ENCODE measurements at places on chromosomes 7 and 10.

GRCh38 chr10:27297844-27298521 lies 57.4 kb upstream of the ACBD5 start:
- no peak for DNase-seq

DNA sequence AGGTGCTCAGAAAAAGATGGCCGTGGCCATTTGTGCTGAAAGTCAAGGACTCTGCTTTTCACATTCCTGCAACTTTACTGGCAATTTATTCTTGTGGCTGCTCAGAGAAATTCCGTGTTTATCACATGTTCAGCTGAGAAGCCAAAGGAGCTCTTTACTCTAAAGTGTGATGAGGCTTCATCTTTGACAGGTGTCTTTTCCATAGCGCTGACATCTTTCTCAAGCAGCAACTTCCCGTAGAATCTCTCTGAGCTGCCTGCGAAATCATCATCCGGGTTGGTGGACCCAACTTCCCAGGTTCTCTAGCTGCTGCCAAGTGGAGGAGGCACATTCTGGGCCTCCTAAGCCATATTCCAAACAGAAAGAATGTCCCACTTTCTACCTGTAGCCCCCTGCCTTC lies 16.9 kb upstream of the NPS start:
- DNase-seq: no peak

- DNase-seq: no peak
Observed at GRCh38 chr7:72754312-72754711, 73.7 kb downstream of the TYW1B start.

- no peak for DNase-seq
Observed at GRCh38 chr7:5672468-5672867, 109.0 kb downstream of the RNF216 start.

DNA sequence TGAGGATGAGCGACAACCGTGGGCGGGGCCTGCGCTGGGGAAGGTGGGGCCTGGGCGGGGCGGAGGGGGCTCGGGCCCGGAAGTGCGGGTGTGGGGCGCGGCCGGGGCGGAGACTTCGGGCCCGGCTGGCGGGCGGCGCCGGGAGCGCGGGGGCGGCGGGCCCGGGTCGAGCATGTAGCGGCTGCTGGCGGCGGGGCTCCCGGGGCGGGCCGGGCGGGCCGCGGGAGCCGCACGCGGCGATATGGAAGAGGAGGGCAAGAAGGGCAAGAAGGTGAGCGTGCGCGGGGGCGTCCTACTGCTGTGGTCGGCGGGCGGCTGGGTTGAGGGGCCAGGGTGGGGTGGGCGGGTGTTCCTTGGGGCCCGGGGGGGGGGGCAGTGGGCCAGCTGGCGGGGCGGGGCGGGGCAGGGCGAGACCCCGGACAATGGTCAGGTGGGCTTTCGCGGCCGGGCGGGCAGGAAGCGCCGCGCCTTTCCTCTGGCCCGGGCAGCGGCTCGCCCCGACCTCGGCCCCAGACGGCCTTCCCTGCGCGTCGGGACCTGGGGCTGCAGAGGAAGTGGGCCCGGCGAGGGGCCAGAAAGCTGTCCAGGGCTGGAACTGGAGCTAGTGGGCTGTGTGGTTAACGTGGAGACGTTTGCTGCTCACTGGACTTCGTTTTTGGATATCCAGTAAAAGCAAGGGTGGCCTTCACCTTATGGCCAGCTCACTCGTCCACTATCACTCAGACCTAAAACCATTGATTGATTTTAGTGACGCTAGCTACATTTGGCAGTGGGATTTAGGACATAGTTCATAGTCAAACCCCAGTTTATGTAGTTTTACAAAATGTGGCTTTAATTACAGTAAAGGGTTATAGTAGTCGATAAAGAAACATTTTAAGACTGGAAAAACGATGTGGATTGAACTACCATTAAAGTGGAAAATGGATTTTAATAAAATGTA lies at the start of gene CCM2:
Gene CCM2 (plus strand): TSS at position 109 of the 940 bp plus-strand sequence. CDS start 133 bp downstream, at position 242.
- peak; percentile 58 for DNase-seq

- no peak for DNase-seq
Observed at GRCh38 chr7:102284891-102285539, 1.7 kb upstream of the SH2B2 start.

- no peak for DNase-seq
Observed at GRCh38 chr7:117067340-117067739, 114.0 kb downstream of the ST7 start.

- DNase-seq: no peak
Observed at GRCh38 chr10:127090138-127090537, 106.3 kb downstream of the INSYN2A start.

DNA sequence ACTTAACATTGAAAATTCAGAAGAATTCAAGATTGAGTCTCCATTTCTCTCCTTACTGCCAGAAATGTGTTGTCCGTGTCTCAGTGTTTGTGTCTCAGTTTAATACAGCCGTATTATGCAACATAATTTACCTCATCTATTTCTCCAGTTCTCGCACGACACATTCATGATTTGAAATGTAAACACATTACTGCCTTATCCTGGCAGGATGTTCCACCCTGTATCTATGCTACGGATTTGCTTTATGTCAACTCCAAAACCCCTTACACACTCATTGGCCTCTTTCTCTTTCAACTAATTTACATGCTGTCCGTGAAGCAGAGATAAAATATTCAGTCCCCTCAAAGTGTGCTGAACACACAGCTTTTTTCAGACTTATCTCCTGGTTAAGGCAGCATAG lies 653.7 kb upstream of the SEMA3D start:
- DNase-seq: no peak

GRCh38 chr7:44956157-44956766 lies 22.6 kb downstream of the MYO1G start:
- no peak for DNase-seq

- no peak for DNase-seq
Observed at GRCh38 chr10:120457431-120458172, 575 bp downstream of the PLPP4 start.

DNA sequence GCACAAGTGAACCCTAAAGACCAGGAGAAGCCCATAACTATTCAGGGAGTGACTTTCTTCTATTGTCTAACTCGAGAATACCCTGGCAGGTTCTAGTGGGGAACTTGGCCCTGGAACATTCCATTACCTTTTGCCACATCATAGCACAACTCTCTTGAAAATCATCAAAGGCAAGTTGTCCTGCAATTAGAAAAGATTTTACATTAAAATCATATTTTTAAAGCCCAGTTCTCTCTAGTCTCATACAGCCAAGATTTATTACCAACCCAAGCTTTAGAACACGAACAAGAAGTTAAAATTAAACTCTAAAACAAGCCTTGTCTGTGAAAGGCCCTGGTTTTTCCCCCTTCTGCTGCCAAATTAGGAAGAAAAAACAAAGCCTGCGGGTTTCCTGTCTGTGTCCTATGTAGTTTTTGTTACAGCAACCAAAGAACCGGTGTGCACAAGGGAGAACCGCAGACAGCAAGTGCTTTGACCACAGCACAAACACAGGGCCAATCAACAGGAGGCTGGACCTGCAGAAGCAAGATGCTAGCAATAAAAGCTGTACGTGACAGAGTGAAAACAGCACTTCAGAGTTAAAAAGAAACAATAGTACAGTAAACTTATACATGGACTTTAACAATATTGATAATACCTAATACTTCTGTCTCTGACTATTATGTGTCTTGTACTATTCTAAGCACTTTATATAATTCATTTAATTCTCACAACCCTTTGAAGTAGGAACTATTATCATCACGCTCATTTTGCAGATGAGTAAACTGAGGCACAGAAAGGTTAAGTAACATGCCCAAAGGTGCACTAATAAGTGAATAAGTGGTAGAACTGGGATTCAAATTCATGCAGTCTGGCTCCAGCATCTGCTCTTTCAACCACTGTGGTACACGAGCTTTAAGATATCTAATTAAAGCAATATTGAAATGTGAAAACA lies 65.8 kb downstream of the STK17A start:
- DNase-seq: peak; percentile 53

DNA sequence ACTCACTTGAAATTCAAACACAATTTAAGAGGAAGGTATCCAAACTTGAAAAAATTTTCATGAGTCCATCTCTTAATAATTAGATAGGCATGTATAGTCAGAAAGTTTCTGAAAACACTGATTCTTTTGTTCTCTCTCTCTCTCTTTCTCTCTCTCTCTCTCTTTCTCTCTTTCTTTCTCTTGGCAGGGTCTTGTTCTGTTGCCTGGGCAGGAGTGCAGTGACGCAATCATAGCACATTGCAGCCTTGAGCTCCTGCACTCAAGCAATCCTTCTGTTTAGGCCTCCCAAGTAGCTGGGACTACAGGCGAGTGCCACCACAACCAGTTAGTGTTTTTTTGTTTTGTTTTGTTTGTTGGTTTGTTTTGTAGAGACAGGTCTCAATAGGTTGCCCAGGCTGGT lies 59.3 kb downstream of the PRTFDC1 start:
- DNase-seq: no peak

DNA sequence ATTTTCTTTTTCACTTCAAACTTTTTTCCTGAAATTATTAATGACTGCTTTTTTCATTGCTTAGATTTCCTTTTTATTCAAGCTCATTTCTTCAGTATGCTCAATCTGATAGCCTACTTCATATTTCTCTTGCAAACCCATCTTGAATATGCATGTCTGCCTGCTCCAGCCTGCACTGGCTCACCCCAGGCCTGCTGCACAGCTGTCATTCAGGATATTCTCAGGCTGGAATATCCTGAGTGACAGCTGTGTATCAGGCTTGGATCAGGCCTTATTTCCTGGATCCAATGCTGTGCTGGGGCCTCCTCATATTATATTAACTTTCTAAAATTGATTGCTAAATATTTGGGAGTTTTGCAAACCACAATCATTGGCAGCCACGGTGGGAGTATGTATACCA lies 120.2 kb upstream of the TNS3 start:
- DNase-seq: no peak

DNA sequence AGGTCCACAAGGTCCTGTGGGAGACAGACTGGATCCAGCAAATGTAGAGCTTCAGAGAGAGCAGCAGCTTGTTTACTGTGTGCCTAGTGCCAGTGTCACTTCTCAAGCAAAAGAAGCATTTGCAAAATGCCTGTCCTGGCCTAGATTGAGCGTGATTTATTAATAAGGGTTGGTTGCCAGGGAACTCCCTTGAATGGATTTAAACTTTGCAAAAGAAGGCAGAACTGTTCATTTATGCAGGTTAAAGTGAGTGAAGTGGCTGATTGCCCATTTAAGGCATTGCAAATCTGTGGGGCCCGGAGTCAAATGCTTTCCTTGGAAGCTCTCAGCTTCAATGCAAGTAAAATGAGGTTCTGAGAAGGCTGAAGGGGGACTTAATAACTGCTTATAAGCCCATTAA lies 71.3 kb downstream of the CDHR3 start:
- DNase-seq: no peak

- DNase-seq: no peak
Observed at GRCh38 chr7:13982940-13983677, 6.4 kb downstream of the ETV1 start.

DNA sequence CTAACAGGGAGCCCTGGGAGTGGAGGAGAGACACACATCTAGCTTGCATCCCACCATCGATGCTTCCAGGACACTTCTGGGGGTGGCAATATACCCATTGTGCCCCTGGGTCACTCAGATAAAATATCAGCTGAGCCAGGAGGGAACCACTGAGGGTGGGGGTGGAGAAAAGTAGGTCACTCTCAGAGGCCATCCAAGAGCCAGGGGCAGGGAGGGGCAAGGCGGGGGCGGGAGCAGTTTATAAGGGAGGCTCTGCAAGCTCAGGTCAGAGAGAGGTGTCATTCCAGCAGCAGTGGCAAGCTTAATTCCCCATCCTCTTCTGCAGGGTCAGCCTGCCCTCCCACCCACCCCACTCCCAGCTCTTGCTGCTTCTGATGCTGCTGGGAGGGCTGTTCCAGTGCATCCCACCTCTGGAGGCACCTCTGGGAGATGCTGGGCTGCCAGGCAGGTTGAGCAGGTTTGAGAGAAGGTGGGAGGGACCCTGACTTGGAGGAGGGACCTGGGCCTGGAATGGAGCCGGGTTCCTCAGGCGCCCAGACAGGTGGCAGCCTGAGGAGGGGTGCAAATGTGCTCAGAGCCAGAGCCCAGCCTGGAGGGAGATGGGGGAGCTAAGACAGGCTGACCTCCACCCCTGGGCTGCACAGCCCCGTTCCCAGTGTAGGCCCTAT lies 20.1 kb upstream of the TLX1 start:
- no peak for DNase-seq

- no peak for DNase-seq
Observed at GRCh38 chr7:106092204-106092603, 19.9 kb downstream of the SYPL1 start.

GRCh38 chr7:32957326-32958045 lies at the start of gene FKBP9:
Gene FKBP9 (plus strand): TSS chr7:32957440. CDS start chr7:32957574, 134 bp downstream.
- DNase-seq: peak; percentile 33

DNA sequence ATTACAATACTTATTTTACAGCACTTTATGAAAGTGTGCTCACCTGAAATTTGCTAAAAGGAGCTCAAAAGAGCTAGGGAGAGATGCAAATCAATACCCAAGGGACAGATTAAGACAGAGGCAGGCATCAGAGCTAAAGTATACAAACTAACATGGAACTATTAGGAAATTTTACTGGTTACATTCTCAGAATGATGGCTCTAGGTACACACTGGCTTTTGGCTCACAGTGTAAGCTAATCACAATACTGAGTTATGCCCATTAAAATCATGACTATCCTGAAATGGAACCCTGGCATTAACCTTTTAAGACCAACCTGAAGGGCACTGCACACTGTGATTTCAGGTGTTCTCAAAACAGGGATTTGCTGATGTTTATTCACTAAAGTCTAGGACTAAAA lies 98.1 kb downstream of the NT5C2 start:
- DNase-seq: no peak

DNA sequence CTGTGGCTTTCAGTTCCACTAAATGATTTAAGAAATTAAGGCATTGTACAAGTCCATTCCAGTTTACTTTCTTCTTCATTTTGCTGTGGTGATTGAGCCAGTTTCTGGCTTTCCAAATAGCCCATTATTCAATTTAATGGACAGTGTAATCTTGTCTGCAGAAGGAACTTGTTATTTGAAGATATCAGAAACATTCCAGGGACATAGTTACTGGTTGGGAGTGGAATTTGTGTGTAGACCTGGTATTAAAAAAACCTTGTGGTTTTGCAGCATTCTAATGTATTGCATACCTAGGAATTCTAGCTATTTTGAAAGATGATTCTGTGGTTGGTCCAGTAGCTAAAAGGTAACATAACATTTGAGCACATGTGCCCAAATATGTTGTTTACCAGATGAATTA lies 72.2 kb downstream of the MCU start:
- no peak for DNase-seq

- no peak for DNase-seq
Observed at GRCh38 chr10:93680412-93681047, 21.9 kb downstream of the FRA10AC1 start.

- no peak for DNase-seq
Observed at GRCh38 chr10:97531401-97531986, 32.8 kb downstream of the UBTD1 start.

Data from activated CD4-positive, CD25-positive, alpha-beta regulatory T cell treated with anti-CD3 and anti-CD28 coated beads, Interleukin-2, amount 50 U/mL, for 72 hours (primary cell).